ENCODE measurements at places on chromosomes 5 and 9.

- DNase-seq = no peak
These were observed 56.9 kb upstream of the ASS1 start for GRCh38 chr9:130387905-130388304.

DNA sequence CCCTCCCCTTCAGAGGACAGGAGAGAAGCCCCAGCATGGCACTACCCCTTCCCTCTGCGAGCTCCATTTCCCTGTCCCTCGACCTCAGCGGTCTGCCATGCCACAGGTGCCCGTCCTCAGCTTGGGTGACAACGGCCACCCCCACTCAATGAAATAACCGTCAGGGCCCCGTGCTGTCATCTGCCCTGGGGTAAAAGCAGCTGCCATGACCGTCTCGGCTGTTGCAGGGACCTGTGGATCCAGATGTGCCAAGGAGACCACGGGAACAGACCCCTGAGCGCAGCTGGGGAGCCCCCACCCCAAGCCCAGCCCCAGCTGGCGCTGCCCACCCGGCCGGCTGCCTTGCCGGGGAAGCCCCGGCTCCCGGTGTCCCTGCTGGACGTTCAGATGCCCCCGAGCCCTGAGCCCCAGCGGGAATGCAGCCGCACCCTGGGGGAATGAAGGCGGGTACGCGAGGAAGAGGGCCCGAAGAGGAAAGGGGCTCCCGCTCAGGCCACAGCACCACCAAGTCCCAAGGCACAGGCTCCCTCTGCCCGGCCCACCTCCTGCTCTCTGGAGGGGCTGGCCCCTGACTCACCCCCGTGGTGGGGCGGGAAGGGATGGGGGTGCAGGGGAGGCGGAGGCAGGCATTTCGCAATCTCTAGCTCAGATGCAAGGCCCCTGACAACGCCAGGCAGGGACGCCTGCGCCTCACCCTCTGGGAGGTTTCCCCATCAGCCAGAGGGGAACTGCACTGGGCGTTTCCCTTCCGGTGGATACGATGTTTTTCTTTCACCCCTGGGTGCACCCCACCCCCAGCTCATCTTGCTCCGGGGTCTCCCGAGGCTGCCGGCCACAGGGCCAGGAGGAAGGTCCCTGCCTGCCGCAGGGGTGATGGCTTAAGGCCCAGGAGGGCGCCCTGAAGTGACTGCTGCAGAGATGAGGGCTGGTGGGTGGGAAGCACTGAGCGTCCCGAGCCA lies 49.2 kb downstream of the NACC2 start:
- no peak for DNase-seq

DNA sequence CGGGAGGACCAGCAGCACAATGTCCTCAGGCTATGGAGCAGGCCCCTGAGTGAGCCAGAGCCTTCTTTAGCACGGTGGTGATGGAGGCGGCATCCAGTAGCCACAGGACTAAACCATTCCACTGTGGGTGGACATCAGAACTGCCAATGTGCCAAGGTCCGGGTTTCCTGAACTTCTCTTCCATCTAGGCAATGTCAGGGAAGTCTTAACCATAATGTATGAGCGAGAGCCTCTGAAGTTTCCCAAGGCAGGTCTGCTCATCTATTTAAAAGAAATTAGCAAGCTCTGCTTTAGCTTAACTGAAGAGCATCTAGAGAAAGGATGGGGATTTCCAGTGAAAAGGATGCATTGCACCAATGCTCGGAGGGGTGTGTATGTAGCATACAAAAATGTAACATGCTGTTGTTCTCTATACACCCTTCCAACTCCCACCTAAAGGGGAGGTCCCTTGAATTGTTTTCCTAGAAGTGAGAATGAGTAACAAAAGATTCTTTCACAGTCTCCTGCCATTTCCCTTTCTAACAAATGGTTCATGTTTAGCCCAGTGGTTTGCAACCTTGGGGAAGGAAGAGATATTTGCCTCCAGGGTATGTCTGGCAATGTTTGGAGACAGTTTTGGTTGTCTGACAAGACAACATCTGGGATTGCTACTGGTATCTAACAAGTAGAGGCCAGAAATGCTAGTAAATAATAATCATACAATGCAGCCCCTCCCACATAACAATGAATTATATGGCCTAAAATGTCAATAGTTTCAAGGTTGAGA lies 6.1 kb upstream of the RXFP3 start:
- no peak for DNase-seq

- DNase-seq = no peak
These were observed 5.6 kb upstream of the GPX3 start for GRCh38 chr5:151014680-151015343.

GRCh38 chr9:38434853-38435252 lies 10.6 kb upstream of the IGFBPL1 start:
- DNase-seq = no peak

DNA sequence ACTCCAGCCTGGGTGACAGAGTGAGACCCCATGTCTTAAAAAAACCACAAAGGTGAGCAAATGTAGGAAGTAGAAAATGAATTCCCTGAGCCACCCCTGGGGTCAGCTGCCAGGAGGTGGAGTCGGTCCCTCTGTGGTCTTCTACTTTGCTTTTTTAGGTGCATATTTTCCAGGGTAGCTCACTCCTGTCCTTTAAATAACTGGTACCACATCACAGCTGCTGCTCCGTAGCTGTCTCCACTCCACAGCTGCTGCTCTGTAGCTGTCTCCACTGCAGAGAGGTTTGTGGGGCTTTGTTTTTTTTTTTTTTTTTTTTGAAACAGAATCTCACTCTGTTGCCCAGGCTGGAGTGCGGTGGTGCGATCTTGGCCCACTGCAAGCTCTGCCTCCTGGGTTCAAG lies 8.9 kb downstream of the WDR5 start:
- no peak for DNase-seq

DNA sequence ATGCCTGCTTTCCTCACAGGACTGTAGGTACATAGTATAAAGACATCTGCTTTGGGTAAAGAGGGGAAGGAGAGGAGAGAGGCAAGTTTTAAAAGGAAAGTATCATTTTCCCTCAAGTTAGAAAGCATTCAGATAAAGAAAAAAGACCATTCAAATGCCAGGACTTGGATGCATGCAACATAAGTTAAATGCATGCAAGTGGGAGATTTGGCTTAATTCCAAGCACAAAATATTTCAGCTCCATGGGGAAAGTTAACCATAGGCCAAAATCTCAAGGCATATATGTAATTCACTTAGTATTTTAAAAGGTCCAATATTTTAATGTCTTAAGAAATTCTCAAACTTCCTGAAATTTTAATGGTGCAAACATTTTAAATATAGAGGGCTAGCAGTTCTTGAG lies 36.4 kb downstream of the POU5F2 start:
- no peak for DNase-seq

GRCh38 chr5:67686746-67687145 lies 490.1 kb upstream of the CD180 start:
- no peak for DNase-seq

- no peak for DNase-seq
These were observed 171.9 kb downstream of the FBN2 start for GRCh38 chr5:128366147-128366546.

GRCh38 chr5:96896806-96897205 lies 20.5 kb downstream of the ERAP2 start:
- DNase-seq = no peak

DNA sequence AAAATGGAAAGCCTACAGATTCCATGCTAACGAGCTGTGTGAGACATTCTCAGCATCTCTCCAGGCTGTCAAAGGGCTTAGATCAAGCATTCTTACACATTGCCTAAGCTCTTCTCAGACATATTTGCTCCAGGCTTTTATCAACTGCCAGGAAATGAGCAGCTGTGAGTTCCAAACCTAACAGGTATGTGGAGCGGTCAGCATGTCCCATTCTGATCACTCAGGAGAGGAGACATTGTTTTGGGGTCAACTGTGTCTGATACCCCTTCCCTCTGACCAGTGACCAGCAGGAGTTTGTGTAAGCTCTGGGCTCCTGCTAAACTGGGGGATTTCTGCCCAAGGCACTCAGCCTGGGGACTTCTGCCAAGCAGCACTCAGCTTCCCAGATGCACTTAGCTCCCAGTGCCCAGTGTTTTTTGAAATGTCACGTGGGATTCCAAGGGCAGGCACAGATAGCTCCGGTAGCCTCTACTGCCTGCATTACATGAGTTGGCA lies 229.1 kb downstream of the SEC61B start:
- DNase-seq = no peak

- DNase-seq = no peak
These were observed 272.8 kb downstream of the GAS1 start for GRCh38 chr9:86674487-86674886.

All from AG09309 (cell line).